ENCODE measurements at places on chromosomes 3 and 15.

DNA sequence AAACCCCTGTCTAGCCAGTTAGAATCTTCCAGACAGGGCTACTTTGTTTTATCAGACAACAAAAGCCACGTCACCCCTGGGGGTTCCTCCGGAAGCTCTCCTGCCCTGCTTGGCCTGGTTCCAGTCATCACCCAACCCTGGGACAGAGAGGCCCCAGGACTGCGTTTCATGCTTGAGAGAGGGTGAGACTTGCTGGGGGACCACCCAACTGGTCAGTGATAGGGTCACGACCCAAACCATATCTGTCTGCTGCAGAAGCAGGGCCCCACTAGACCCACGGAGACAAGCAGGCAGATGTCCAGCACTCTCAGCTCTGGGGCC is 1.2 kb downstream of the NT5DC2 start:
- DNase-seq, result no peak

- DNase-seq, result no peak
Measured at GRCh38 chr15:74531144-74531811, 9.7 kb upstream of the ARID3B start.

- DNase-seq, result no peak
Measured at GRCh38 chr3:39849992-39850715, 40.7 kb downstream of the MYRIP start.

- no peak for DNase-seq
Measured at GRCh38 chr15:60301024-60301423, 96.8 kb downstream of the ANXA2 start.

GRCh38 chr15:58864602-58865424 is 68.7 kb downstream of the SLTM start:
- no peak for DNase-seq

DNA sequence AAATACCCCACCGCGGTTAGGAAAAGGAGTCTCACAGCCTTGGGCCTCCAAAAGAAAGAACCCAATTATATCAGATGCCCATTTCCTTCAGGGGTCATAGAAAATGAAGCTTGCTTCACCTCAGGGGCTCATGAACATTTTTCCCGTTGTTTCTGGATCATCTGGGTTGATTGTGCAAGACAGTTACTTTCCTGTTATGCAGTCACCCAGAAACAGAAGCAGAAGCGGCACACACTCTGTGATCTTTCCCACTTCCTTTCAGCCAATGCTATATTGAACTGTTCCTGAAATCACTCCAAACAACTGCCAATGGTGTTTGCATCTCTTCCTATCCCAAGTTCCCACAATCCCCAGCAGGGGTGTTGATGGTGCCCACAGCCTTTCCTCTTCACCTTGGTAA is 295.6 kb upstream of the RASGRP1 start:
- no peak for DNase-seq

GRCh38 chr3:141240687-141241615 is 9.3 kb downstream of the PXYLP1 start:
- DNase-seq, result no peak

DNA sequence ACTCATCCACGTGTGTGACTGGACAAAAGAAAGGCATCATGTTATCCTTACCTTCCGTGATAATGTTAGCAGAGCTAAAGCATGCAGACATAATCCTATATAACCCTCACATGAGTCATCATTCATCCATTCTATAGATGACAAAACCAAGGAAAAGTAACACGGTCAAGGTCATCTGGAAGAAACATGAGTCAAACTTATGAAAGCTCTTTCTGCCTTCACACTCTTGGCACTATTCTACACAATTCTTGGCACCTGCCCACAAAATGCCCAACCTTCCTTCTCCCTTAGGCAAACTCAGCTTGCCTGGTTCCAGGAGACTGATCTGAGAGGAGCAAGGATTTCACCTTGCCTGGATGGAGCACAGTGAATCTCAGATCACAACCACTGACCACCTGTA is 66.9 kb downstream of the PRICKLE2 start:
- DNase-seq, result no peak

DNA sequence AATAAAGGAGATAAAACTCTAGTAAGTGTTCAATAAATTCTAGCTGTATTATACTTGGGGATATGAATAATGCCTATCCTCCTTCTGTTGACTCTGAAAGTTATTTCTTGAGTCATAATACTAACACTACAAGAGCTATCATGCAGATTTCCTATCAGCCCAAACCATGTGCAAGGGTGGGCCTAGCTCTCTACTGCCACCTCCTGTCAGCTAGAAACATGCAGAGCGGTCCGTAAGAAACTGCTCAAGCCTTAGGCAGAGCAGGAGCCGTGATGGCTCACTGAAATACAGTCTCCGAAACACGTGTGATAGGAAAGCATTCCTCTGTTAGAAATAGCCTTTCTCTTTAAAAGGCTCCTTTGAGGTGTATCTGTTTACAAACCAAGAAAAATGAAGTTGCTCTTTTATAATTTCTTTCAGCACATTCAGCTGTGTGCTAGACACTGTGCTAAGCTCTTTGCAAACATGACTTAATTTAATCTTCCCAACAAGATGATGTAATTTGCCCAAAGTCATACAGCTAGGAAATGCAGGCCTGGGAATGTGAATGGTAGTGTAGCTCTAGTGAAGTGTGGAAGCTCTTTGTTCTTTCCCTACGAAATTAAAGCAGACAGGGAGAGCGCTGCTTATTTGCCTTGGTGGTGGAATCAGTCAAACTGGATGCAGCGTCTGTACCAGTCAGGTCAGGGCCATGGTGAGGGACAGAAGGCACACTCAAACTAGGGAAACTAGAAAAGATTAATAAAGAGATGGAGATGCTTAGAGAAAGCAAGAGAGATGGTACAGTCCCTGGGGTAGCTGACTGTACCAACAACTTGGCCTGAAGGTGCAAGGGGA is 43.1 kb downstream of the MTHFS start:
- peak; percentile 41 for DNase-seq

DNA sequence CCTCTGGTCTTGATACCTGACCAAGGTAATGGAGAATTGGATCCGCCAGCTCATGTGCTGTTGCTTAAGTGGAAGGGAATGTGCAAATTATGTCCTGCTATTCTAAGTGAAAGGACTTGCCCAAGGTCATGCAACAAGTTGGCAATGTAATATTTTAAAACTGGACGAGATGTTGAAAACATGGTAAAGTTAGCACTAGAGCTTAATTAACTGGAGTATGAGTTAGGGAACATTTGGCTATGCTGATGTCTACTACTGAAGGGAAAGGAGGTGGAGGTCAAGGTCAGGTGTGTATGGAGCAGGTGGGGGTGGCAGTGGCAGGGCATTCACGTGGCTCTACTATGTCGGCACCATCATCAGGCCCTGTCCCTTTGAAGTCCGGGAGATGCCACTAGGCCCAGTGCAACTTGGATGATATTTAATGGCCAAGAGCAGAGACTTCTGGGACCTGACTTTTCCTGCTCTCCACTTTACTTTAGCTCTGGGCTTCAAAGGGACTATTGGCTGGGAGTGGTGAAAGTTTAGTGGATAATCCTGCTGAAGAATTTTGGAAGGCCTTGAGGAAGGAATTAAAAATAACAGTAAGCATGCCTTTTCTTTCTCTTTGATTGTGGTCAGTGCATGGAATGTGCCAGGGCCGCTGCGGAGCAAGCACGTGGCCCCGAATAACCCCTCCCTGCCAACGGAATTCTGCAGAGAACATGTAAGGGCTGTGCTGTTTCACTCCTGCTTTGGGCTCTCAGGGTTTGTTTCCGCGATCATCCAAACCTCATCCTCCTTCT is 14.9 kb downstream of the SMAD3 start:
- no peak for DNase-seq

DNA sequence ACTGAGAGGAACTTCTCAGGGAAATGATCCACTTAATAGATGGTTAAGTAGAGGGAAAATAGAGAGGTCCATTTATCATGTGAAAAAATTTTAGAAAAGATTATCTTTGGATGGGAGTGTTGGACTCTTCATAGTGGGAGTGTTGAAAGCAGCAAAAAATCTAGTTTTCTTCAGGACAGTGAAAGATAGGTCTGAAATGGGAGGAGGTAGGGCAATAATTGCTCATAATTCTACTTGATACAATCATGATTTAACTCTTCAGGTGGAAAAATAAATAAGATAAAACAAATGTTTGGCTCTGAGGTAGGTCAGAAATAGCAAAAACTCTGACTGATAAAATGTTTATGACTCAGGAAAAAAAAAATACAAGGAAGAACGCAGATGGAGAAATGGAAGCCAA is 144.1 kb upstream of the DPH6 start:
- no peak for DNase-seq

GRCh38 chr3:94596887-94597566 is 534.2 kb downstream of the NSUN3 start:
- DNase-seq, result no peak

DNA sequence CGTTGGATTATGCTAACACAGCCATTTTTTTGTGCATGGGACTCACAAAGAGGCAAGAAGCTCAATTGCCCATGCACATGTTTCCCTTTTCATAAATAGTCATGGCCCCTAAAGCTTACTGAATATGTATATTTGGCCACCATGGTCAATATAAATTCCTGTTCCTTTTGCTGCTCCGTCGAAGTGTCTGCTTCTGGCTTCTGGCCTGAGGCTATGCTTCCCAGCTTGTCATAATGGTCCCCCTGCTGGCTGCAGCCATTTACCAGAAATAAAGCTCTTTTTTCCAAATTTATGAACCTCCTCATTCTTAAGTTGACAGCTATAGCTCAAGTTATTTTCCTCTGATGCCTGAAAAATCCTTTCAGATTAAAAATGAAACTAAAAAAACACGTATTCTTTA is 602.1 kb downstream of the VGLL3 start:
- DNase-seq, result no peak

GRCh38 chr3:52053307-52054304 is 2.8 kb downstream of the DUSP7 start:
- DNase-seq, result no peak

- no peak for DNase-seq
Measured at GRCh38 chr15:58678683-58679082, 70.8 kb downstream of the ADAM10 start.

DNA sequence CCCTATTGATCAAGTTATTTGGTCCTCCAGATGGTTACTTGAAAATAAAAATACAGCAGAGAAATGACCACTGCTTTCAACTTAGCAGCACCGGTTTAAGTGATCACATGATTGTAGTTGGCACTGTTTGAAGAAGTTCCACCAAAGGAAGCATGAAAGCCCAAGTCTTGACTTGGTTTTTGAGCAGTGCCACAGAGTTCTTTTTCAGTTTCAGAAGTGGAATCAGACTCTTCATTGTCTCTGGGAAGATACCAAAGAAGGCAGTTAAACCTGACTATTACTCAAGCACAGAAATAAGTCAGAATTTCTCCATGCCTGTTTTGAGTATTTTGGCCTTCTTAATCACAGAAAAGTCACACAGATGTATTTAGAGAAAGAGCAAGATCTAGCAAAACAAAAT is 66.7 kb downstream of the BBX start:
- DNase-seq, result no peak

DNA sequence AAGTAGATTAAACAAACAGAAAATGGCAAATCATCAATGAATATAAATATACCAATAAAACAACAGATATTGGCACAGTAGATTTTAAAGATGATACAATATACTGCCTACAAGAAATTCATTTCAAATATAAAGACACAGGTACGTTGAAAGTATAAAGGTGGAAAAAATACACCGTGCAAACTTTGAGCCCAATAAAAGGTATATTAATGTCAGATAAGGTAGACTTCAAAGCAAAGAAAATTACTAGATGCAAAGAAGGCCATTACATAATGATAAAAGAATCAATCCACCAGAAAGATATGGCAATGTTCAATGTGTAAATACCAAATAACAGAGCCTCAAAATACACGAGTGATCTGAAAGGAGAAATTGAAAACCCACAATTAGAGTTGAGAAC is 34.3 kb upstream of the VIPR1 start:
- no peak for DNase-seq

GRCh38 chr3:190132371-190132770 is 11.7 kb upstream of the P3H2 start:
- DNase-seq, result no peak

DNA sequence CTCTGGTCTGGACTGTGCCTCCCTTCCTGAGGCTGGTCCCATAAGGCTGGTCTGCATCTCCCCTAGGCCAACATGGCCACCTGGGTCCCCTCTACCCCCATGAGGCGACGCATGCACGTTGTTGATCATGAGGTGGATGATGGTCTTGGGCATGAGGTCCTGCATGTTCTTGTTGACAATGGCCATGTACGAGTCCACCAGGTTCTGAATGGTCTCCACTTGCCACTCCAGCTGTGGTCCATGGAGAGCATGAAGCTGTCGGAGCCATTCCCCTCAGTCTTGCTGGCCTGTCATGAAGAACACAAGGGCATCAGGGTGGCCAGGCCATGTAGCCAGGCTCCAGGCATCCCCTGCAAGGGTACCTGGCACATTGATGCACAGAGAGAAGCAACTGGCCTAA is 27.1 kb upstream of the CSPG4 start:
- no peak for DNase-seq

DNA sequence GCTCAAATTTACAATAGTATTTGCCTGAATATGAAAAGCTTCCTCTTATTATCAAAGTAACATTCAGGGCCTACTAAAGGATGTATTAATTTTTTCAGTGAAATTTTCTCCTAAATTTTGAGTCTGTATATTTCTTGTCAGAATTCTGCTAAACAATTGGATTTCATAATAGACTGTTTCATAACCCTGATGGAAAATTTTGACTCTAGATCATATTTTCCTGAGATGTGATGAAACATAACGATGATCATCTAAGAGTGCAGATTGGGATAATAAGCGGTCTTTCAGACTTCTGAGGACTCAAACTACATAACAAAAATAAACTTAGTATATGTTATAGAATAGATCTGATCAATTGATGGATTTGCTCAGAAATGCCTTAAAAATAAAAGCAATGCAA is 574.5 kb upstream of the TBL1XR1 start:
- DNase-seq, result no peak

- DNase-seq, result no peak
Measured at GRCh38 chr3:48696156-48696555, 10.4 kb upstream of the NCKIPSD start.

GRCh38 chr15:62119227-62119864 is 45.7 kb downstream of the C2CD4B start:
- DNase-seq, result no peak
